ENCODE measurements at places on chromosomes 3 and 15.

GRCh38 chr15:67813104-67813634, 12.1 kb upstream of the SKOR1 start:
- no peak for DNase-seq

DNA sequence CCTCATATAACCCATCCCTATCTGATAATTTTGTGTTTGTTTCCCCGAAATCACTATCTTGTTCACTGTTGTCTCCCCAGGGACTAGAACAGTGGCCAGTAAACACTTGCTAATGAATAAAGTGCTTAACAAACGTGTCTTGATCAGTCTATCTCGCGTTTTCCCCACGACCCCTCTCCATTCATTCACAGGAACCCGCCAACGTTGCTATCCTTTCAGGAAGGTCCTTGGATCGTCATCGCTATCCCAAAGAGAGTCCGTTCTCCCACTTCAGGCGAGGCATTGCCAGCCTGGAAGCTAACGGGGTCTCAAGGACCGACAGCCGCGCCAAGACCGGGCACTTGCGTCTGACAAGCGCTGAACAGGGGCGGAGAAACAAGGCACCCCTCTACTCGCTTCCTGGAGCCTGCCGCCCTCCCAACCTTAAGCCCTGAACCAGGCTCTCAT, 344 bp downstream of the LINS1 start:
- no peak for DNase-seq

DNA sequence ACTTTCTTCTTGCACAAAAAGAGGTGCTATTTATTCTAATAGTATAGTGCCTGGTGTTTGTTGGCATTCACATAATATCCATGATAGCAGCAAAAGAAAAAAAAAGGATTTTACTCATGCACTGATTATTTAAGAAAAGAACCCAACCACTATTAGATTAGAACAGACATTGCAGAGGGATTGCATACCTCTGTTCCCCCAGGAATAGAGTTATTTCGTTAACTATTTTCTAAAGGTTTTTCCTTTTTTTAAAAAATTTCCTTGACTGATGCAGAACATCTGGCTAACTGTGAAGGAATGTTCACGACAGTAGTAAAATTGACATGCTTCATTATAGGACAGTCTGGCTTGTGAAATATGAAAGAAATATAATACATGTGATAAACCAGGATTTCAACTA, 136.6 kb upstream of the PTX3 start:
- no peak for DNase-seq

GRCh38 chr3:24519368-24520100, 24.9 kb upstream of the THRB start:
- no peak for DNase-seq

DNA sequence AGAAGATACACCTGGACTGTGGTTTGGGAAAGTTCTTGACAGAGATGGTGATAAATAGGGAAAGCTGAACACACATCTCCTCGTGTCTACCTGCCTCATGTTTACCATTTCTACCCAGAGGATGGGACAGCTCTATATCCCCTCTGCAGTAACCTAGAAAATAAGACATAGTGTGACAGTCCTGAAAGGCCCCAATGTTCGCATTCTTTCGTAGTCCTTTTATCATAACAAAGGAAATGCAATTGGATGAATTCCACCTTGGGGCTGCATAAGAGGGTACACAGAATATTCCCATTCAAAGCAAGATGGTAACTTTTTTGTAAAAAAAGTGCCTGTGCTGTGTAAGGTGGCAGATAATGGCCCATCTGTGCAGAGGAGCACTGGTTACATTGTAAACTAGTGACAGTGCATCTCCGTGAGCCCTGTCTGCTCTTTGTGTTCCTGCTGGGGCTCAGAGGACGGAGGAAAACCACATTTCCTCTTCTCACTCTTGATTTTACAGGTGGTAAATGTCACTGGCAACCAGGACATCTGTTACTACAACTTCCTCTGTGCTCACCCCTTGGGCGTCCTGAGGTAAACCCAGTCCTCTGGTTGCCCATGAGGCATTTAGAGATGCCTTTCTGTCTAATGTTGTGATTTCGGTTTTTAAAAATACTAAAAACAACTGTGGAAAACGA, 74.3 kb downstream of the SIDT1 start:
- no peak for DNase-seq

DNA sequence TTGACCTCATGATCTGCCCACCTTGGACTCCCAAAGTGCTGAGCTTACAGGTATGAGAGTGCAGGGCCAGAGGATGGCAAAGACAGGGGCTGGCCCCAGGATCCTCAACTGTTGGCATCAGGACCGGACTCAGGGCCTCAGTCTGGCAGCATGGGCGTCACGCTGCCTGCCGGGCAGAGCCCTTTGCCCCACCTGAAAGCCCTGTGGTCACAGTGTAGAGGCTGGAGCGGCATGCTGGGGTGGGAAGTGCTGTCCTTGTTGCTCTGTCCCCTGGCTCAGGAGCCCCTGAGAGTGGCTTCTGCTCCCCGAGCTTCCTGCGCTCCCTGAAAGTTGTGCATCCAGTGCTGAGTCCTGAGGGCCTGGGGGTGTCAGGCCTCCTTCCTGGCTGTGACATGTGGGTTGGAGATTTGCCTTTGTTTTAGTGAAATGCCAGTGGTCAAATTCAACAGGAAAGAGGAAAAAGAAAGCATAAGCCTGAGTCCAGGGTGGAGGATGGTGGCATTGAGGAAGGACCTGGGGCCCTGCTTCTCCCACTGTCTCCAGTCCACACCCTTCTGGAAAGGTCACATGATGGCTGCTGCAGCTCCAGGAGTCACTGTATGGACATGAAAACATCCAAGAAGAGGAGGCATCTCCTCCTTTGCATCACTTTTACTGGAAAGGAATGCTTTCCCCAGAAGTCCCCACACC, 147.2 kb downstream of the OR4M2 start:
- no peak for DNase-seq

- peak; percentile 56 for DNase-seq
Measured at GRCh38 chr15:74790080-74790916, 8.4 kb downstream of the CSK start.

DNA sequence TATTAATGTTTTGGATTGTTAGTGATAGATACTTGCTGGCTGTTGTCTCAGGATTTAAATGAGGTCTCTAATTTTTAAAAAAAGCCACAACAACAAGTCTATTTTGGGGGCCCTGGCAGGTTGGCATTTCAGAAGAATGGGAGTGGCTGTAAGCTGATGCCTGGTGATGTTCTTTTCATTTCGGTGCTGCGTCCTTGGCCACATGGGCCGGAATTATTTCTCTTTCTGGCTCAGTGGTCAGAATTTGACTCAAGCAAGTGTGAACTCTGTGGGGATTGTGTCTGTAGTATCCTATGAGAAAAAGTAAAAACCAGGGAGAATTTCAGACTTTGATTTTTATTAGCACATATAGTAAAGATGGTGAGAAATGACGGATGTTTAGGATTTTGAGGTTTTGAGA, 203.0 kb downstream of the AKAP13 start:
- DNase-seq, result peak; percentile 35

DNA sequence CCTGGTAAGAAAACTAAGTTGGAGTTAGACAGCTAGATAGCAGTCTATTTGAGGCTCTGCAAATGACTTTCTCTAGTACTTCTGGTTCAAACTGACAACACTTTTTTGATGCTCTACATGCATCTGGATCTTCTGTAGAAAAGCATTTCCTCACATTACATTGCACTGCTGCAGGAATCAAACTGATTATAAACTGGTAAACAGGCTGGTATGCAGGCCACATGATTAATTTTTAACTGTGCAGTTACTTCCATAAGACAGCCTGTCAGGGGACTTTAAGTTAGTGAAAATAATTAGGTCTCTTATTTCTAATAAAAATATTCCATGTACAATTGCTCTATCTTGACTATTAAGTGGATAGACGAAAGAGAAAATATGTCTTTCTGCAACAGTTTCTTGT, 550.0 kb upstream of the ALCAM start:
- no peak for DNase-seq

- DNase-seq, result no peak
Measured at GRCh38 chr3:114887806-114888205, 259.3 kb downstream of the ZBTB20 start.

GRCh38 chr15:50803479-50804180, 38.1 kb upstream of the SPPL2A start:
- DNase-seq, result no peak

- no peak for DNase-seq
Measured at GRCh38 chr3:177106184-177106583, 91.1 kb downstream of the TBL1XR1 start.

- DNase-seq, result no peak
Measured at GRCh38 chr3:124298301-124298700, 306.4 kb upstream of the ROPN1 start.

DNA sequence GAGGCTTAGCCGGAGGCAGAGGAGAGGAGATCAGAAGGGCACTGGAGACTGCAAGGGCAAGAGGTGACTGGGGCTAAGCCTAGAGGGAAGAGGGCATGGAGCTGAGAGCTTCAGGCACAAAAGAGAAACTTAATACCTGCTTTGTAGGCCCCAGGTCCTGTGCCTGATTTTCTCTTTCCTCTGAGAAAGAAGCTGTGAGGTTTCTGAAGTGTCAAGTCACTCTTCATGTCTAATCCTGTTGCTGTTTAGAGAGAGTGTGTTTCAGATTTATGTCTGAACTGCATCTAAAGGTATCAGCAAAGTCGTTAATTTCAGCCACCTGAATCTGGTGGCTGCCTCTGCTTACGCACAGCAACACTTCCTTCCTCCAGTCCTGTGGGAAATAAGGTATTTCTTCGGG, 106.9 kb upstream of the RNU6-1 start:
- no peak for DNase-seq

GRCh38 chr3:197302696-197303341, 4.4 kb upstream of the DLG1 start:
- DNase-seq, result no peak

DNA sequence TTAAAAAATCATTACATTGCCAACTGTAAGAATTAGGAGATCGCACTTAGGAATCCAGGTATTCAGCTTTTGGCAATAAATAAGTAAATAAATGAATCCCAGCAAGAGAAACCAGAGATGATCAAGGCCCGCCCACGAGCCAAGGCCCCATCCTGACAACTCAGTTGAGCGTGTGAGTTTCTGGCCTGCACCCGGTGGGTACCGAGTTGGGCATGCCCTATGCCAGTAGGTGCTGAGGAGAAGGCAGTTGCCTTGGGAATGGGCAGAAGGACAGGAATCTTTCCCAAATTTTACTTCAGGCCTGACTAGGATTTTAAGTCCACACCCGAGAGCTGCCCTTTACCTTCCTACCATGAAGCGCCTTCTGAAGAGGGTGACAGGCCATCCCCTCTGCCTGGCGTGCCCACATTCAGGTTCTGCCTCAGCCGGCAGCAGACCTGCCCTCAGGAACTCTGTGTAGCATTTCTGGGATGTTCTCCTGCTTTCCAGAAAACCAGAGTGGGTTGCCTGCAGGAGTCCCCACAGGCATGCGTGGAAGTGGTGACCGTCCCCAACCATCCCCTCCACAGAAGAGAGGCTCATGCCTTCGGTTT, 99.3 kb upstream of the ALDH1A3 start:
- no peak for DNase-seq

DNA sequence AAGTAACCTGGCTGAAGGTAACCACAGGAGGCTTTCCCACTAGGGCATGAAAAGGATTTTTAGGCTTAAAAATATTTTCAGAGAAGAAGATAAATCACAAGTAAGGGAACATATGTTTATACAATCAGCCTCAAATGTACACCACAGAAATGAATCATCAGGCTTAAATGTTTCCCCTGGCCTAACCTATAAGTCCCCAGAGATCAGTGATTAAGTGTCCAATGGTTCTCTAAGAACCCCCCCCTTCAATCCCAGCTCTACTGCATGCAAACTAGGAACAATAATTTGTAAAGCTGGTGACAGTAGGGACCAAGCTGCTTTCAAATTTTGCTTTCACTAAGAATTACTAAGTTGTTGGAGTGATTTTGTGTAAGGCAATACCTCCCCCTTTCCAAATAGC, 431.6 kb upstream of the LMCD1 start:
- DNase-seq, result no peak

GRCh38 chr3:110711851-110712516, 359.6 kb upstream of the NECTIN3 start:
- DNase-seq, result no peak

- no peak for DNase-seq
Measured at GRCh38 chr15:73282567-73283365, 86.0 kb downstream of the HCN4 start.

GRCh38 chr15:66128116-66128680, 125.4 kb downstream of the MEGF11 start:
- DNase-seq, result no peak

GRCh38 chr3:120355486-120355885, 6.3 kb upstream of the LRRC58 start:
- DNase-seq, result no peak

DNA sequence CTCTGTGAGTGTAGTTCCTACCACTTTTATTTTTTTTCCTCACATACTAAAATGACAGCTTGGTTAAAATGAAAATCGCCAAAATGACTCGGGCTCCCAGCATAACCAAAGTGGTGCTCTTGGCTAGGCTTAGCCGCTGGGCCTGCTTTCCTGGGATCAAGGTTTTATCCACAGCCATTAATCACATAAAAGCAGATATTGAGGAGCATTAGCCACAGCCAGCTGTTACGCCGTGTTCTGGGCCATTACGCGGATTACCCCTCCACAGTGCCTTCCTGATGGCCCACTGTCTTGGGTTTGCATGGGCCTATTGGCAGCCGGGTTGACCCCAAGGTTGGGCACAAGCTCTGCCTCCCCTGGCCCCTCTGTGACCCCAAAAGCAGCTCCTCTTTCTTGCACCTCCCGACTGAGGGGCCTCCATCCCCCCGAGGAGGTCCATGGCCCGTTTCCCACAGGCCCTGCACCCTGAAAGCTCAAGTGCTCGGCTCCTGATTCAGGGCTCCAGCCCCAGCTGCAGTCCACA, 30.4 kb upstream of the TRPM1 start:
- no peak for DNase-seq

DNA sequence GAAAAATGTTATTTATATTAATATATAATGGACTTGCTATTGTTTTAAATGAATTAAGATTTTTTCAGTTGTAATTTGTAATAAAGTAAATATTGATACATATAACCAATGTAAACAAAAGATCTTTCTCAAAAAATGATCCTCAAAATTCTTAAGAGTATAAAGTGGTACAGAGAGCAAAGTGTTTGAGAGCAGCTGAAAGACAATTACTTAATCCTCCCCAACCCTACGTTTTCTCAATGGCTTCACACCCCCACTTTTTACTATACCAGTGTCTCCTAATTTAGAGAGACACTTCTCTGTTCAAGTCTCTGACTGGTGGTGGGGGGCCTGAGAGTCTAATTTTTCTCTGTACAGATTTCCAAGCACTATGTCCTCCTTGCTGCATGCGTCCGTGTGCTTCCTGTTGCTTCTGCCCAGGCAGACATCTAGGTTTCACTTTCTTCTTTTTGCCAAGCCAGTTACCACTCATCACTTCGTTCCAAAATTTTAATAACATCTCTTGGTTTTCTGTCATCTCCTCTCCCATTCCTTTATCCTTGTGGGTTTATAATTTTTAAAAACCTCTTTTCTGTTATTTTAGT, 276.3 kb upstream of the DNAJC19 start:
- no peak for DNase-seq

GRCh38 chr3:170531054-170531453, 54.8 kb downstream of the SLC7A14 start:
- no peak for DNase-seq

DNA sequence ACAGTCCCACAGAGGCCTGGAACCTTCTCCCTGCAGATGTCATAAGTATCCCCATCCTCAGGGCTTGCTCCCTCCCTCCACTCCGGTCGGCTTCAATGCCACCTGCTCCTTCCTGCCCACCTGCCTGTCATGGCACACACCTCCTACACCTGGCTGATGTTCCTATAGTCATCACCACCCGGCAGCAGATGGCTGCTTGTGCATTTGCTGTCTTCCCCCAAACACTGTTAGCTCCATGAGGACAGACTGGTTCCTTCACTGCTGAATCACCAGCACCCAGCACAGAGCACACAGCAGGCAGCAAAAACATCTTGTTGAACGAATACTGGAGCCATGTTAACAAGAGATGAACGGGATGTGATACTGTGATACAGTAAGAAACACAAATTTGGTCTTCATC, 14.8 kb downstream of the TARS3 start:
- no peak for DNase-seq
